ENCODE measurements at places on chromosomes 1 and 21. TPM values are rescaled to one million over a fixed set of nuclear protein-coding genes. Genes with fewer than 3 reads are reported as not detected.

DNA sequence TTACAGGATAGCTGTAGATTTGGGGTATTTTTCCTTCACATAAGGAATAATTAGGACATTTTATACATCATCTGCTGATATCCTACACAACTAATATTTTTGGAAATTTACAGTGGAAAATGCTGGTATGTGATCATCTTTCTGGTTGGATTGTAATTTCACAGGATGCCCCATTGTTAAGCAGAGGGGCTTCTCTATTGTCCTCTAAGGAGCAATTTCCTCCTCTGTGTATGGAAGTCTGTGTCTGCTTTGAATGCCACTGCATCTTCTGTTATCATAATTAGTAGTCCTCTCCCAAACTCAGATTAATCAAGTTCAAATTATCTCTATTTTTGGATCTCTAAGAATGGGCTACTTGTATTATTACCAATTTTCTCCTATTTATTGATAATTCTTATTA is 988.1 kb upstream of the B3GALT2 start:
- no peak for DNase-seq

Gene RXRG
- not detected for total RNA-seq

- no peak for DNase-seq
Measured at GRCh38 chr1:171265686-171266085, 17.4 kb downstream of the FMO1 start.

- no peak for DNase-seq
Measured at GRCh38 chr1:20511518-20512428, 3.8 kb upstream of the MUL1 start.

Data from H9 (cell line).